Cerebellum (tissue), 4 donors: ENCODE measurements at places on chromosomes 5 and 9.

DNA sequence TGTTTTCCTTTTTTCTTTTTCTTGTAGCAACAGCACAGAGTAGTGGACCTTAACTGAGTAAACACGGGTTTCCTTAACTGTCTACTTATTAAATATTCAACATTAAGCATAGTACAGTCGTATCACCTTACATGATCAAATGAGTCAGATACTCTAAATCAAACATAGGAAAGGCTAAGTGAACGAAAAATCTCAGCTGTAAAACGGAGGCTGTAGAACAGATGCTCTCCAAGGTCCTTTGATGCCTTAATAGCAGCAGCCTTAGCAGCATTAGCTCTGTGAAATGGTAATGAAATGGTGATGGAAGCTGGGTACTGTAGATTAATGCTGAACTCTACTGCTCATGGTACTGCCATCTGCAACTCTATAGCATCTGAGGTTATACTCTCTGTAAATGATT is 1433.3 kb upstream of the C9orf72 start:
- DNase-seq, result no peak

DNA sequence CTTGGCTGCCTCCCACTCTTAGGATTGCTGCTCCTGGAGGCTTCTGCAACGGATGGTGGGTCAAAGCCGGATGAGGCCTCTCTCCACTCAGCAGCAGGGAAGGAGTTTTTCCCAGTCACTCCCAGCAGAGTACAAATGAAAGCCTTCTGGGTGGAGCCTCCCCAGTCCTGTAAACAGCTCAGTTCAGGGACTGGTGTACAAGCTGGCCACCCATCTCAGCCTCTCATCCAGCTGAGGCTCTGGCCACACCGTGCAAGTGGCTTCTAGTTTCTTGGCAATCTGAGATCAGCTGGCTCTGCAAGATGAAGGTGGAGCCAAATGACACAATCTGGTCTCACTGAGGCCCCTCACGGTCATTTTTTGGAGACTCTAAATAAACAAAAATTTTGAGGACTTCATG is 10.0 kb downstream of the GPX3 start:
- DNase-seq, result no peak

GRCh38 chr5:96064877-96065276 is 103.2 kb upstream of the ELL2 start:
- DNase-seq, result no peak

GRCh38 chr5:55638455-55638854 is 73.7 kb downstream of the SLC38A9 start:
- DNase-seq, result no peak

DNA sequence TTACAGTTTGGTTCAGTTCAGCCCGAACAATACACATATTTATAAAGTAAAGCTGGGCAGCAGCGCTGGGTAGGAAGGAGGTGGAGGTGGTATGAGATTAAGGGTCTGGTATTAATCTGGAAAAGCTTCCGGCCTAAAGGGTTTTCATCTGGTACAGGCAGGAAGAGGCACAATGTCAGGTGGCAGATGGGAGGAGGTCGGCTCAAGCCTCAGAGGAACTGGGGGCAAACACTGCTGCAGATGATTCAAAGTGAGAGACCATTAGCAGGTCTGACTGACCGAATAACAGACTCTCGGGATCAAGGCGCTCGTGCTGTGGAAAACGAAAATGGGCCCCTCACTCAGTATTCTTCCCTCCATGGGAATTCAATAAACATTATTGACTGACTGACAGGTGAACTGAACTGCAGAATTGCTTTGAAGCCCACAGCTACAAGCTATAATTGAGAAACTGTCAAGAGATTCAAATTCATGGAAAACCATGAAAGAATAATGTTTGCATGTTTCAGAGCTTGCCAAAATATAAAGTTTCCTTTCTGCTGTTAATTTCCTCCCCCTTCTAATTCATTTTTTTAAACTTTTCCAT is 75.3 kb downstream of the TMEM167A start:
- no peak for DNase-seq

GRCh38 chr5:58937031-58937681 is 354.3 kb downstream of the RAB3C start:
- no peak for DNase-seq

DNA sequence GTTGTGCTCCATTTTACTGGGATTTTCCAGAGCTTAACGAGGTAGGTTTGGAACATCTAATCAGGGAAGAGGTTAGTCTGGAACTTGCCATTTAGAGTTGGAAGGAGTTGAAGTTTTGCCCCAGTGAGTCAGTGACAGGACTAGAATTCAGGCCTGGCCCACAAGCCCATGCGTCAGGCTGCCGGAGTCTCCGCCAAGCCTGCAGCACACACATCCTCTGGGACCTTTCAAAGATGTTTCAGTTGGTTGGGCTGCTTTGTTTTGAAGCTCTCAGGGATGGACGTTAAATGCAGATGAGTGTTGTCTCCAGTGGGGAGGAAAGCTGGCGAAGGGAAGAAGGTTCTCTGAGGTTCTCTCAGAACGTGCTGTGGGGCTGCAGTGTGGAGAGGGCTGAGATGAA is 147.0 kb downstream of the PSAT1 start:
- no peak for DNase-seq

- no peak for DNase-seq
These were observed 642.1 kb downstream of the KCTD16 start for GRCh38 chr5:144812763-144813162.

DNA sequence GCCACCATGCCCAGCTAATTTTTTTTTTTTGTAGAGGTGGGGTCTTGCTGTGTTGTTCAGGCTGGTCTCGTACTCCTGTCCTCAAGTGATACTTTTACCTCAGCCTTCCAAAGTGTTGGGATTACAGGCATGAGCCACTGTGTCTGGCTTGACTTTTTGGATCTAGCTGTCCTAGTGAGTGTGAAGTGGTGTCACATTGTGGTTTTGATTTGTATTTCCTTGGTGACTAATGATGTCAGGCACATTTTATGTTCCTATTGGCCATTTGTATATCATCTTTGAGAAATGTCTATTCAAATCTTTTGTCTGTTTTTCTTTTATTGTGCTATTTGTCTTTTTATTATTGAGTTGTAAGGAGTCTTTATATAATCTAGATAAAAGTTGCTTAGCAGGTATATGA is 53.5 kb upstream of the MCCC2 start:
- DNase-seq, result no peak

- no peak for DNase-seq
These were observed 760 bp downstream of the NPR3 start for GRCh38 chr5:32711681-32712480.

DNA sequence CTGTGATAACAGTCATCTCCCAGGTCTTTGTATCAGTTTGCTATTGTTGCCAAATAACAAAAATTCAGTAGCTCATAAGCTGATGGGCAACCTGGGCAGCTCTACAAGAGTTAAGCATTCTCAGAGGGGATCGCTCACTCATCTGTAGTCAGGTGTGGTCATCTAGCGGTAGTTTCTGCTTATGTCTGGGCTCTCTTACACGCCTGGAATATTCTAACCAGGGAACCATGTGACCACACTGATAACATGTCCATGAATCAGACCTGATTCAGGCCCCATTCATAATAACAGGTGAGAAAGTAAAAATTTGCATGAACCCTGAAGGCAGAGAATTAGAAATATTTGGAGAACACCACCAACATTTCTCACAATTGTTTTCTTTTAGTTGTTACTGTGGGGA is 576.1 kb downstream of the SLCO4C1 start:
- no peak for DNase-seq

DNA sequence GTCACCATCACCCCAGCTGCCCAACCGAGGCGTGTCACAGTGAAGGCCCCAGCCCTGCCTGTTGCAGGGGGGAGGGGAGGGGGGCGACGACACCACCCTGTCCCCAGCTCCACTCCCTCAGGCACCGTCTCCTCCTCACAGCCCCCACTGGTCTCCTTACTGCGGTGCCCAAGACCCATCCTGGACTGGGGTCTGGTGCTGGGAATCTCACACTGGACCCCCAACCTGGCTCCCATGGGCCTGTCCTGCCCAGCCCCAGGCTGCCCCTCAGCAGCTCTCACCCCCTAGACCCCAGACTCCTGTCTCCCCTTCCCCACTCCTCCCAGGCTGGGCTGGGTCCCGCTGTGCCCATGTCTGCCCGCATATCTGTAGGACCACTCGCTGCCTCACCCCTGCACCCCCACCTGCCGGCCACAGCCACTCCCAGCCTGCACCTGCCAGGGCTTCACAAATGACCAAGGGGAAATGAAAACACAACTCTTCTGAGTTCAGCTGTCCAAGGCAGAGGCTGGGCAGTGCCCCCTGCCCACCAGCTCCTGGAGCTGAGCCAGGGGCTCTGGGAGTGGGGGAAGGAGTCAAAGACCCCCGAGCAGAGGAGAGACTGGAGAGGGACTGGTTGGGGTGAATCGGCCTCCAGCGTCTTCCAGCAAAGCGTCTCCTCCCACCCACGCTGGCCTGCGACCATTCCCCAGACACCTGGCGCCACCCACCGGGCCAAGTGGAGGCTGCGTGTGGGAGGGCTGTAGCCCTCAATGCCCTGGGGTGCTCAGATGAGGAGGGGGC is 32.6 kb upstream of the EGFL7 start:
- DNase-seq, result no peak

DNA sequence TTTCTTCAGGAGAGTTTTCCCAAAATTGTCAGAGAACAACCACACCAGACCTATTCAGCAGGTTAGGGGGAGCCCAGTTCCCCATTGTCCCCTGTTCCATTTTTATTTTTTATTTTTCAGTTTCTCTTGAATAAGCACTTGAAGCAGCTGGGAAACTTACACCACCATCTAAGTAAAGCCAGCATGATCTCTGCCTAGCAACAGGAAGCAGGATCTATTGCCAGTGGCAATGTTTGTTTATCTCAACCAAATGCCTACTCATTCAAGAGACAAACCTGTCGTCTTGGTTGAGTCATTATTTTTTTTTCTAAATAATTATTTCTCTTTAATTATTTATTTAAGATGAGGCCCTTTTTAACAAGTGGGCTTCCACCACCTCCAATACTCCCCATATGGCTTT is 379.3 kb downstream of the PLK2 start:
- no peak for DNase-seq

DNA sequence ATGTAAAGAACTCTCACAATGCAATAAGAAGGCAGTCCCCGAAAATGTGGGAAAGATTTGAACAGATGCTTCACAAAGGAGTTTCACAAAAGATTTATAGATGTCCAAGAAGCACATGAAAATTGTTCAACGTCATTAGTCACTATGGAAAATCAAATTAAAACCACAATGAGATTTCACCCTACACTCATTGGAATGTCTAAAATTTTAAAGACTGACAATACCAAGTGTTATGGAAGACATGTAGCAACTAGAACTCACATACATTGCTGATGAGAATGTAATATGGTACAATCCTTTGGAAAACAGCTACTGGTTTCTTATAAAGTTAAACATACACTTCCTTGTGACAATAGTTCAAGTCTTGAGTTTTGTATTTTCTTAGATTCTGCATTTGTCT is 11.0 kb upstream of the RECK start:
- no peak for DNase-seq

- peak; percentile 53 for DNase-seq
These were observed 10.6 kb upstream of the ANGPTL2 start for GRCh38 chr9:127132921-127133647.

GRCh38 chr5:160629003-160629402 is 207.3 kb downstream of the PTTG1 start:
- peak; percentile 60 for DNase-seq

GRCh38 chr5:118126159-118126558 is 862.2 kb downstream of the DTWD2 start:
- DNase-seq, result no peak

GRCh38 chr5:55713871-55714270 is 1.7 kb upstream of the SLC38A9 start:
- no peak for DNase-seq

DNA sequence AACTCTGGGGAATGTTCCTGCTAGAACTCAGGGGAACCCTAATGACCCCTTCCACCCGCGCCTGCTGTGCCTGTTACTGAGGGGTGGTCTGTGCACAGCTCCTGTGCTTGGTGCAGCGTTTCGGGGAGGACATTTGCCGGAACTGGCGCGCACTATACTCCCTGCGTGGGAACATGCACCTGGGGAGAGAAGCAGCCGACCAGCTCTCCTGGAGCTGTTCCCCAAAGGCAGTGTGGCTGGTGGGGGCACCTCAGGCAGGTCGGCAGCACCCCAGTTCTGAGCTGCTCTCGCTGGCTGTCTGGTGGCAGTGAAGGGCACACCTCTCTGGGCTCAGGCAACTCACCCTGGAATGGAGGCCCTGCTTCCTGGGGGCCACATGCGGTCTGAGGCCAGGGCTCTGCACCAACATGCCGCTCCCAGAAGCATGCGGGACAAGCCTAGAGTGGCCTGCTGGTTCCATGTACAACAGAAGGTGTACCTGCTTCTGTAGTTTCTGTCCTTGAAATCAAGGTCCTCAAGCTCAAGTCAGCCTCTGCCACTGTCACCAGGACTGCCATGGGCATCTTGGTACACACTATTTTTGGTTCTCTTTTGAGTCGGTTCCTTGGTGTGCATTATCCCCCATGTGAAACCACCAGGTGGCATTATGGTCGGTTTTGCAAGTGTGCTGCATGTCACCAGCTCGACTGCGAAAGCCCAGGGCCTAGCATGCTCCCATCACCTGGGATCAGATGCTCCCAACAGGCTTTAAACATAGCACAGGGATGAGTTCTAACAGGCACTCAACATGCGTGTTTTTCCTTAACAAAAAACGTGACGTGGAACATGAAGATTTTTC is 7.8 kb upstream of the MRNIP start:
- DNase-seq, result peak; percentile 31

GRCh38 chr5:77774981-77775789 is 954 bp downstream of the TBCA start:
- no peak for DNase-seq

DNA sequence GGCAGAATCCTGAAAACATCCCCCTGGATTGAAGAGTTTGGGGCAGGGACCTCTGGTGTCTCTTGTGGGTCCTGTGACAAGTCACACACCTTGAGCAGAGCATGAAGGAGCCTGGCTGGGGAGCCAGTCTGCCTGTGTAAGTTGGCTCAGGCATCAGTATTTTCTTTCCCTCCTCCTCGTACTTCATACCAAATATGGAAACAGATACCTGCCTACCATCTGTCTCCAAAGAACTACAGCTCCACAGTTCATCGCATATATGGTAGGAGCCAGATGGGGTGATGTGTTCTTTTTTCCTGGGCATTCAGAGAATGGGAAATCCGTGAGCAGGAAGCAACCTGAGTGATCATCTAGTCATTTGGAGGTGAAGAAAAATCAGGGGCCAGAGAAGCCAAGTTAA is 177.3 kb upstream of the RAD23B start:
- DNase-seq, result no peak

GRCh38 chr5:83721953-83722901 is 1.6 kb upstream of the HAPLN1 start:
- peak; percentile 70 for DNase-seq

DNA sequence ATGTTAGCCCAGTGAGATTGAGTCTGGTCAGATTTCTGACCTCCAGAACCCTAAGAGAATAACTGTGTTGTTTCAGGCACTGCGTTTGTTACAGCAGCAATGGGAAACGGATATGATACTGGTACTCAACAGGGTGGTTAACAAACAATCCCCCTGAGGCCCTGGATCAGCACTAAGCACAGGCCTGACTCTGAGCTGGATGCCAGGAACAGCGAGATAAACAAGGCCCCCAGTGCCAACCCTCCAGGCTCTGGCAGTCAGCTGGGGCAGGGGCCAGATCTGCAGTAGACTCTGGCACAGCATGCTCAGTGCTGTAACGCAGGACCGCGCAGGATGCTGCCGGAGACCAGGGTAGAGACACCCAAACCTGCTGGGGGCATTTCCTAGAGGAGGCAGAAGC is 22.1 kb downstream of the CPLX2 start:
- DNase-seq, result no peak
